DMS 273 treated with DMSO at 0.1 percent for 48 hours (cell line): ENCODE measurements at places on chromosomes 1 and 21.

- no peak for DNase-seq
Measured at GRCh38 chr21:38178653-38179470, 77.9 kb upstream of the KCNJ15 start.

- DNase-seq = no peak
Measured at GRCh38 chr21:27424601-27425000, 457.7 kb upstream of the ADAMTS5 start.

DNA sequence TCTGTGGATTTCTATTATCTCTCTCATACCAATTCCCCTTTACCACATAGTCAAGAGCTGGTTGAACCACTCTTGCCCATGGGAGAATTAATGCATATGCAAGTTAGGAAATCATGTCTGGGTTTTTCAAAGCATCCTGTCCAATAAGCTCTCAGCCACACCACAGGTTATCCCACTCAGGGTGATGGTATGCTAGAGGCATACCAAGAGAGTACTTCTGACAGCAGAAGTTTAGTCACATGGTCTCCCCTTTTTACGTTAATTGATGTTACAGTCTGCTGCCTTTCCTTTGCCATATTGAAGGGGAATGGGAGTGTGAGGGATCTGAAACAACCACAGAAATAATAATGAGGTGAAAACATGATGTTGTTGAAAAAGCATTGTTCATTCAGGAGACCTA is 135.8 kb upstream of the PBX1 start:
- no peak for DNase-seq

DNA sequence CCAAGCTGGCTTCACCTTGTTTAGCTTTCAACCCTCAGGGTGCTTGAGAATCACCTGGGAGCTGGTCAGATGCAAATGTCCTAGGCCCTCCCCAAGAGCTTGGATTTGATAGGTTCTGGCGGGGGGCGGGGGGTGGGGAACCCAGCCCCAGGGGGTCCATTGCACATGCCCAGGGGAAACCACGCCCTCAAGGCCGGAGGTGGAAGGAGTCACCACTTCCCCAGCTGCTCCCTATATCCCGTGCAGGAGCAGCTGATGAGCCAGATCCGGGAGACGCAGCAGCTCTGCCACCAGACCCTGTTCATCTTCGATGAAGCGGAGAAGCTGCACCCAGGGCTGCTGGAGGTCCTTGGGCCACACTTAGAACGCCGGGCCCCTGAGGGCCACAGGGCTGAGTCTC is 5.8 kb downstream of the TOR3A start:
- no peak for DNase-seq

DNA sequence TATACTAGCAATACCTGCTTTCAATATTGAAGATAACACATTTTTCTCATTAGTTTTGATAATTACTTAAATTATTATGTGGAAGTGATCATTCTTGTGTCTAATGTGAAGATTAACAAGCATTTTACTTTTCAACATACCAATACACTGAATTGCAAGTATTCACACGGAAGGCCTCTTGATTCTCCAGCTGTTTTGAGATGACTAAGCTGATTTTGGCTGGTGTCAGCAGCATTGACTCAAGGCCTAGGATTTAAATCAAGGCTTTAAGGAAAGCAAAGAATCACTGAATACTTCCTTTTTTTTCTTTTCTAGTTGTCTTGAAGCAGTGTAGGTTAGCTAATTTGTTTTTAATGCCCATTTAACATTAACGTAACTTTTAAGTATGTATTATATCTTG is 373.7 kb downstream of the SRGAP2C start:
- no peak for DNase-seq
